Stimulated activated CD8-positive, alpha-beta memory T cell treated with anti-CD3 and anti-CD28 coated beads, Interleukin-4, amount 100 ng/mL, for 1 hour (primary cell): ENCODE measurements at places on chromosomes 2 and 18.

DNA sequence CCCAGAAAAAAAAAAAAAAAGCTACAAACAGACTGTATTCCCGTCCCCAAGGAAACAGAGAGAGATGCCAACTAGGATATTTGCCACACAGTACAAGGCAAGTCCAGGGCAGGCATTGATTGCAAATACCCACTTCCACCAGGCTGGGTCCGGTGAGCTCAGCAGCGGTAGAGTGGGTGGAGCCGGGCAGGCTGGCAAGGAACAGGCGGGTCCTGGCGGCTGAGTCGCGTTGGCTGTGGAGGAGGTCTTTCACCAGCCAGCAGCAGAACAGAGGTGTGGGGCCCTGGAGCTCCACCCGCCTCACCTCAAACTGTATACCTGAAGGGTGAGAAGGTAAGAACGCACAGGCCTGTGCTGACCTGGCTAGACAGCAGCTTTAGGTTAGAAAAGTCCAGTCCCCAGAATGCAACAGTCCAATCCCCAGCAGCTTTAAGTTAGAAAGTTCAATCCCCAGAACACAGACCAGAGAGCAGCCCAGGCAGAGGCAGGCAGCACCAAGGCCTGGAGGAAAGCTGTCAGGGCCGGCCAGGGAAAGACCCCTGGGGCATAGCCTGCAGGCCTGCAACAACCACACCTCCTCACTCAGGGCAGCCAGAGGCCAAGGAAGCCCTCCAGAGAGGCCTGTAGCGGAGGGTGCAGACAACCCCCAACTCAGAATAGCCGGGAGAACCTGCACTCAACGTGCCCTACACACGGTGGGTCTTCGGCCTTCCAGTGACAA is 21.9 kb upstream of the MTERF4 start:
- DNase-seq: no peak

- no peak for DNase-seq
Observed at GRCh38 chr2:194116861-194117260, 1540.2 kb upstream of the SLC39A10 start.

DNA sequence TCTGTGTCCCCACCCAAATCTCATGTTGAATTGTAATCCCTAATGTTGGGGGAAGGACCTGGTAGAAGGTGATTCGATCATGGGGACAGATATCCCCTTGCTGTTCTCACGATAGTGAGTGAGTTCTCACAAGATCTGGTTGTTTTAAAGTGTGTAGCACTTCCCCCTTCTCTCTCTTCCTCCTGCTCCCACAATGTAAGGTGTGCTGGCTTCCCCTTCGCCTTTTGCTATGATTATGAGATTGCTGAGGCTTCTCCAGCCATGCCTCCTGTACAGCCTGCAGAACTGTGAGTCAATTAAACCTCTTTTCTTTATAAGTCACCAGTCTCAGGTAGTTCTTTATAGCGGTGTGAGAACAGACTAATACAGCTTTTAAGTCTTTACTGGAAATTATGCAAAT is 193.3 kb upstream of the RBBP8 start:
- DNase-seq: no peak

DNA sequence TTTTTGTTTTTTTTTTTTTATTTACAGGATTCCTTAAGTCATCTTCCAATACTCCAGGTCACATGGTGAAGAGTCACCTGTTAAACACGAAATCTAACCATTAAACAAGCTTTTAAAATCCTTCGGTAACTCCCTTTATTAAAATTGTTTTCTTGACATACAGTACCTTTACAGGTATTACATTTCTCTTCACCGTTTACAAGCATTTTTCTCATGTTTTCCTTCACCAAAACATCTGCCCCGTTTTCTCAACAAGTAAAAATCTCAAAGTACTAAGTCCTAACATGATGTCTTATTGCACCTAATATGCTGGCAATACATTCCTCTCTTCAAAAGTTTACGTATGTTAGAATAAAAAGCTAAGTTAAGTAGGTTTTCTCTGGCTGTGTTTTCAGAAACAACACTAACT is 1.1 kb downstream of the PUM2 start:
- DNase-seq: no peak

DNA sequence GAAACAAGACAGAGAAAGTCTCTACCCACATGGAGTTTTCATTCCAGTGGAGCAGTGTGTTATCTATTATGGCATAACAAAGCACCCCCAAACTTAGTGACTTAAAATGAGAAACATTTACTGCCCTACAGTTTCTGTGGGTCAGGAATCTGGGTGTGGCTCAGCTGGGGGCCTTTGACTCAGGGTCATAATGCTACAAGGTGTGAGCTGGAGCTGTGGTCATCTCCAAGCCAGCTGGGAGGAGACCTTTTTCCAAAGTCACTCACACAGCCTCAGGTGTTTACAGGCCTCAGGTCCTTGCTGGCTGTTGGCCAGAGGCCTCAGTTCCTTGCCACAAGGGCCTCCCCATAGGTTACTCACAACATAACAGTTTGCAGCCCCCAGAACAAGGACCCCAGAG is 169.2 kb downstream of the ETAA1 start:
- DNase-seq: no peak

DNA sequence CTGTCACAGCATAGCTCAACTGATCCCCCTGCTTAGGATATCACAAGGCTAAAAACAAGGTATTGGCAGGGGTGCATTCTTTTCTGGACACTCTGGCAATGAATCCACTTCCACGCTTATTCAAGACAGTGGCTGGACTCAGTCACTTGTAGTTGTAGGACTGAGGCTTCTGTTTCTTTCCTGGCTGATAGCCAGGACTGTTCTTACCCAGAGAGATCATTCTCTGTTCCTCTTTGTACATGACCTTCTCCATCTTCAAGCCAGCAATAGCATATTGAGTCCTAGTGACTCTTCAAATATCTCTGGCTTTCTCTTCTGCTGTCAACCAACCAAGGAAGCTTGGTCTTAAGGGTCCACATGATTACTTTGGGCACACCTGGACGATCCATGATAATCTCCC is 241.3 kb downstream of the RBM43 start:
- DNase-seq: no peak

- no peak for DNase-seq
Observed at GRCh38 chr2:434625-435024, 146.7 kb upstream of the ALKAL2 start.

DNA sequence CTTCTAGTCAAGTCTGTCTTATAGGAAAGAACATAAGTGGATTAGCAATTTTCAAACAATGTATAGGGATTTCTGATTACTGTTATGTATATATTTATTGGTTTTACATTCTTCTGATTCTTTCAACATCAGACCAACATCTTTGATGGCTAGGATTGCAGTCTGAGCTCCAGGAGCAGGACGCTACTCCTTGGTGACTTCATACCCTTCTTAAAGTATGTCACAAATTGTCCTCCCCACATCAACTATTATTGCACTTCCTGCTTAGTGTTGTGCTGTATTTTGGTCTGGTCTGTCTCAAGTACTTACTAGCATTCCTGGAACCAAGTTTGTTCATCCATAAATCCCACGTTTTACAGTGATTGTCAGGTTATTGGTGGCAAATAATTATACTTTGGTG is 49.0 kb downstream of the MAP2 start:
- no peak for DNase-seq

DNA sequence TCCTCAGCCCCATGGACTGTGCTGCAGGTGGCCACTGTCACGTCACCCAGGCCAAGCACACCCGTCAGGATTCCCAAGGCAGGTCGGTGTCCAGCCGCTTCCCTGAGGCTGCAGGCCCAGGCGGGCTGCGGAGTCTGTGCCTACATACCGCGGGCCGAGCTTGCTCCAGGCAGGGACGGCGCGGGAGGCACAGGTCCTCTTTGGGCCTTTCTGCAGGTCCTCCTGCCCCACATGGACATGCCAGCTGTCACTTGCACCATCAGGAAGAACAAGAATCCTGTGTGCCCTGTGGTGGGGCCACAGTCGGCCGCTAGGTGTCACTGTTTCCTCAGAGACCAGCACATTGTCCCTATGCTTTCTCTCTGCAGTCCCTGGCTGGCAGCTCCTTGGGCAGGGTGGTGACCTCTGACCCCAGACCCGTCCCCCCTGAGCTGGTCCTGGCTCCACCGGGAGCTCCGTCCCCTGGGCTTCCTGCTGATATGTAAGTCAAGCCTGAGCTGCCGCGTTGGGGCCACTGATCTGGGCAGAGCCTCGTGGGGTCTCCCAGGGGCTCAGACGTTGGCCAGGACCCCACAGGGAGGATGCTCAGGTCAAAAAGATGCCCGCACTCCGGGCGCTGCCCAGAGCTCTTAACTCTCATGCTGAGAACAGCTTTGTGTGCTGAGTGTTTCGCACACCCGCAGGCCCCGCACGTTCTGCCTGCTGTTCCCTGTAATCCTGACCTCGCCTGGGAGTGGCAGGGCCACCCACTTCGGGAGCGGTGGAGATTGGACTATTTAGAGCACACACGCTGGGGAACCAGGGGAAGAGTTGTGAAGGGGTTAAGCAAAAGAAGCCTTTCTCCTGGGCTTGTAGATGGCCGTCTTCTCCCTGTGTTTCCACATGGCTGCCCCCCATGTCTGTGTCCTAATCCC is 17.3 kb upstream of the AGXT start:
- peak; percentile 63 for DNase-seq
